ENCODE measurements at places on chromosomes 16 and 17.

DNA sequence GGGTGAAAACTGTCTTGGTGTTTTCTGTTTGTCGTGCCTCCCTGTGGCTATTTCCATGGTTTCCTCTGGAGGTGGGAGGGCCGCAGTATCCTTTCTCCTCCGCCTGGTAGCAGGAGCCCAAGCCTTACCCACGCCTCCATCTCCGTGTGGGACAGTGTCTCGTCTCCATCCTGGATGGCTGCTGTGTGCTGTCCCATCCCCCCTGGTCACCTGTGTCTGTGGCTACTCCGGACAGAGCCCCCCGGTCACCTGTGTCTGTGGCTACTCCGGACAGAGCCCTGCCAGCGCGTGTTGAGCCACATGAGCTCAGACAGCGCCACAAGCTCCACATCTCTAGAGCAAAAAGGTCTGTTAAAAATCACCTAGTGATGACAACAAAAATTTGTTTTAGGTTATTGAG lies 198.2 kb upstream of the CHMP6 start:
- no peak for DNase-seq

- no peak for DNase-seq
Measured at GRCh38 chr17:57415751-57416207, 159.5 kb downstream of the MSI2 start.

DNA sequence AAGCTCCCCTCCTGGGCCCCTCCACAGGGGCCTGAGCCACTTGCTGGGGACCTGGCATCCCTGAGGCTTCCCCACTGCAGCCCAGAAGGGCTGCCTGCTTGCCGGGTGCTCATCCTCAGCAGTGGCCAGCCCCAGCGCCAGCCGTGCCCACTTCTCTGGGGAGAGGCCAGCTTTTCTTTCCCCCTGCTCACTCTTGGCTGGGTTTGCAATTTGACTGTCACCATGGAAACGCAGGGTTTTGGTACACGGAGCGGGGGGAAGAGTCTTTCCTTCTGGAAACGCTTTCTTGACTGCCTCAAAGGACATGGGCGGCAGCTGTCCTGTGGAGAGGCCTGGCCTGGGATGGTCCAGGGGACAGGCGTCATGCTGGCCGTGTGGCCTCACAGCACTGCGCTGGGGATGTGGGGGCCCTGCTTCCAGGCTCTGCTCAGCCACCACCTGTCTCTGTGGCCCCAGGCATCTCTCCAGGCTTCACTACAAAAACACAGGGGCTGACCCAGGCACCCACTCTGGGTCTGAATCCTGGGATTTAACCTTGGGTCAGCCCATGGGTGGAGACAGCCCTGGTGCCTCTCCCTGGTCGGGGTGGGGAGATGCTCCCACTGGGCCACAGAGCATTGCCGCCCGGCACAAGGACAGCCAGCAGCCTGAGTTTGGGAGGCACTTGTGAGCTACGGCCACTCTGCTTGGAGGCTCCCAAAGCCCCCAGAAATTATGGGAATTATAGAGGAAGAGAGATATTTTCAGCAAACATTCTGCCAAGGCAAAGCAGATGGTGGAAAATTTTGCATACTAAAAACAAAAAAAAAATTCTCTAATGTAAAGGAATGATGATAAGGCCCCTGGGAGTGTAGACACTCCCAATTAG lies 45.9 kb upstream of the DOC2B start:
- DNase-seq, result no peak

DNA sequence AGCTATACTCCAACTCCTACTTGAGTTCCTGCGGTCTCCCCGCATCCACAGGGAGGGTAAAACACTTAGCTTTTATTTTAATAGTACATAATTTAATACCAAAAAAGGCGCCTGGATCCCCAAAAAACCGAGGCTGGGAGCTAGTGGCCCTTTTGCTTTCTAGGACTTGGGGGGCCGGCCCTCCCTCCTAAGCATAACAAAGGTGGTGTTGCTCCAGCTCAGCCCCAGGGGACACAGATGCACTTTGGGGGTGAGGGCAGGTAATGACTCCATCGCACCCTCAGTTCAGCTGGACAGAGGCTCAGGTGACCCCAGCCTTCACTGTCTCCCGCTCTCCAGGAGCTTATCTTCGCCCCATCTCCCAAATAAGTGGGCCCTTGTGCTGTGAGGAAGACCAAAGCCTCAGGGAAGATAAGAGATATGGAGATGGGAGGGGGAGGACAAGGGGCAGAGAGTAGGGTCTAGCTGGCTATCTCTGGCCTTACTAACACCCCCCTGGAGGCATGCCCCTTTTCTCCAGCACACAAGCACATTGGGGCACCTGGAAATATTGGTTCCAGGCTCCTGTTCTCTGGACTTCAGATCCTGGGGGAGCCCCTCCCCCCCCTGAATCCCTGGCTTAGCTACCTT lies 2.8 kb upstream of the NHERF1 start:
- DNase-seq, result no peak

- no peak for DNase-seq
Measured at GRCh38 chr16:1757714-1758461, 13.5 kb downstream of the NME3 start.

DNA sequence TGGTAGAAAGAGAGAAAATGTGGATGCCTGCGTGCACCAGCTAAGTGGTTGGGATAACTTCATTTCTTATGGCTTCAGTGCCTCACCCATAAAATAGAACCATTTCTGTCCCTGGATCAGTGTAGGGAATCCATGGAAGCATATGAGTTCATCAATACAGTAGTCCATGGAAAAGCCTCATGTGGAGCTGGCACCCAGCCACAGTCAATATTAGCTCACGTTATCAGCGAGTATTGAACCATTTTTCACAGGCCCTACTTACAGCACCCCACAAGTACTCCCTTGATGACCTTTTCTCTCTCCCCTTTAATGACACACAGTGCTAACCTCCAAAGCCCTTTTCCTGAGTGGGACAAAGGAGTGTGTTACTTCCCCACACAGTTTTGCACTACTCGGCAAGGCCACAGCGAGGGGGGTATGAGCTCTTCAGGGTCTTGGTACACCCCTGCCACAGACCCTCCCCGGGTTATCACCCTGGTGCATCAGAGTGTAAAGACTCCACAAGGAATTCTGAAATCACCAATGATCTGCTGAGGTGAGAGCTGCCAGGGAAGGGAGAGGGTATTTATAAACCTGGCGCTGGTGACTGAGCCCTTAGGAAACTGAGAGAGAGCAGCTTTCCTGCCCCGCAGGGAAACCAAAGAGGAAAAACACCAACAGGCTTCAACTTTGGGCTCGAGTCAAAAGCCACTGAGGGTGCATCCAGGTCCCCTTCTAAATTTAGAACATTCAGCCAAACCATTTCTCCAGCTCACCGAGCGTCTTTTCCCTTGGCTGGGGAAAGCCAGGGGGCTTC lies 36.9 kb downstream of the DYNLRB2 start:
- no peak for DNase-seq

GRCh38 chr16:49428808-49429207 lies 55.2 kb downstream of the C16orf78 start:
- no peak for DNase-seq

- DNase-seq, result no peak
Measured at GRCh38 chr17:64345689-64346376, 44.8 kb downstream of the PECAM1 start.

GRCh38 chr17:74380086-74380958 lies 13.0 kb downstream of the GPR142 start:
- DNase-seq, result no peak

GRCh38 chr16:28537964-28538732 lies 626 bp downstream of the NUPR1 start:
- DNase-seq, result no peak

DNA sequence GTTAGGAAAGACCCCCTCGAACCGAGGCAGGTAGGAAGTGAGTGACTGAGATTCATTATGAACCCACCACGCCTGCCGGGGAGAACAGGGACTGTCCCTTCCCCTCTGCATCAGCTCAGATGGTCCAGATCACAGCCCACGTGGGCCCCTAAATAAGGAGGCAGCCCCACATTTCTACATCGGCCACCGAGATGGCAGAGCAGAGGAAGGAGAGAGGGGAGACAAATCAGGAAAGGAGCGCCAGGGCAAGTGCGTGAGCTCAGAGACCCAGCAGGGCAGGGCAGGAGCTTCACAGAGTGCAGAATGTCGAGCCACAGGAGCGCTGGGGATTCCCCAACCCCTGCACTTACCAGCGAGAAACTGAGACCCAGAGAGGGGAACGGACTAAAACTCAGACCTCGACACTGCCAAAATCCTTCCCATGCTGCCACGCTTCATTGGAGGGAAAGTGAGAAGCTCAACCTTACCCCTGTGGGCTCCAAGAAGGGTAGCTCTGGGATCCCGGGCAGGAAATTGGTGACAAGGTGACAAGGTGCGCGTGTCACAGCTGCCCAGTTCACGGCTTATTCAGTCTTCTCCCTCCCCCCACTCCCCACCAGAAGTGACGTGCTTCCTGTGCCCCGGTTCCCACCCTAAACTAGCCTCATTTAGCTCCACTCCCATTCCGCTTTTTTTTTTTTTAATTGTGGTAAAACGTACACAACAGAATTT lies at the start of gene ICAM2:
ICAM2 (minus strand) TSS at position 578 of the 711 bp plus-strand sequence. CDS start 13,942 bp downstream, outside the sequence.
- DNase-seq, result no peak

DNA sequence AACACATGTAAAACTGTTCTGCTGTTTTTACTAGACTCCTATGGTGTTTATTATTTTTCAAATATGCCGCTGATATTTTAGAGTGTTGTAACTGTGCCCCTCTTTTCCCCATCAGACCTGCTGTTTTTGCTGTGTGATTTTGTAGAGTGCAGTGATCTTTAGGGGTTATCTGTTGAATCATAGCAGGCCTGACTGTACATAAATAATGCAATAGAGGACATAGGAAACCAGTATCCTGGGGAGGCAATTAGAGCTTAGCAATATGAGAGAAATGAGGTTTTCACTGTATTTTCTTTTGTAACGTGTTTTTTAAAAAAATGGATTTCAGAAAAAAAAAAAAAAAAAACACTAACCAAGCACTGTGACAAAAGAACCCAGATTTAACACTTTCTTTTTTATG lies 662.2 kb downstream of the TOX3 start:
- no peak for DNase-seq

GRCh38 chr17:51165680-51166197 lies 472 bp upstream of the NME2 start:
- no peak for DNase-seq

- DNase-seq, result no peak
Measured at GRCh38 chr17:79006046-79006445, 3.5 kb downstream of the CANT1 start.

GRCh38 chr16:58440131-58440530 lies 47.9 kb downstream of the GINS3 start:
- DNase-seq, result no peak

DNA sequence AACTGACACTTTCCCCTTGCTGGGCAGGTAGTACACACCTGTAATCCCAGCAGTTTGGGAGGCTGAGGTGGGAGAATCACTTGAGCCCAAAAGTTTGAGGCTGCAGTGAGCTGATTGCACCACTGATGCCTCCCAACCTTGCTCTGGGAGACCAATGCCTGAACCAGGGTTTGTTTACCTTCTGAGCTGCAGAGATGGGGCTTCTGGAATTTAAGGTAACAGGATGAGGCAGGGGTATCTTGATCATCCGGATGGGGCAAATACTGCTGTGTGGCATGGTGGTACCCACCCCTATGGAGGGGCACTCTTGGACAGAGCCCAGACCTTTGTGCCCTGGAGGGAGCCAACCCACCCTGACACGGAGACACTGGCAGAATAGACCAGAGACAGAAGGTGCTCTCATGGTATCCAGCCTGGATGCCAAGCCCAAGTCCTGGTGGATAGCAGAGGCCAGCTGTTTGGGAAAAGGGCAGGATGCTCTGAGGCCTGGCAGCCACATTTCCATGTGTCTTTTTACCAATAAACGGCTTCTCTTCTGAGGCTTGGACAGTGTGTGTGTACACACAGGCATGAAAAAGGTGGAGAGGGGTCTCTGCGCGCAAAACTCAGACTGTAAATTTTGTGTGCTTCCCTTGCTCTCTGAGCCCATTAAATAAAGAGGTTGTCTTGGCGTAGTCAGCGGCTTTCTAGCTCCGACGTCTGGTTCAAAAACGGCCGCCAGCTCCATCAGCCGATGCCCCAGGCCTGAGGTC lies 4.4 kb downstream of the ZNF48 start:
- no peak for DNase-seq

- no peak for DNase-seq
Measured at GRCh38 chr16:5016967-5017677, 16.6 kb downstream of the NAGPA start.

GRCh38 chr17:16926571-16927451 lies 45.1 kb downstream of the TNFRSF13B start:
- no peak for DNase-seq

- DNase-seq, result no peak
Measured at GRCh38 chr16:17476414-17477259, 5.9 kb upstream of the XYLT1 start.

DNA sequence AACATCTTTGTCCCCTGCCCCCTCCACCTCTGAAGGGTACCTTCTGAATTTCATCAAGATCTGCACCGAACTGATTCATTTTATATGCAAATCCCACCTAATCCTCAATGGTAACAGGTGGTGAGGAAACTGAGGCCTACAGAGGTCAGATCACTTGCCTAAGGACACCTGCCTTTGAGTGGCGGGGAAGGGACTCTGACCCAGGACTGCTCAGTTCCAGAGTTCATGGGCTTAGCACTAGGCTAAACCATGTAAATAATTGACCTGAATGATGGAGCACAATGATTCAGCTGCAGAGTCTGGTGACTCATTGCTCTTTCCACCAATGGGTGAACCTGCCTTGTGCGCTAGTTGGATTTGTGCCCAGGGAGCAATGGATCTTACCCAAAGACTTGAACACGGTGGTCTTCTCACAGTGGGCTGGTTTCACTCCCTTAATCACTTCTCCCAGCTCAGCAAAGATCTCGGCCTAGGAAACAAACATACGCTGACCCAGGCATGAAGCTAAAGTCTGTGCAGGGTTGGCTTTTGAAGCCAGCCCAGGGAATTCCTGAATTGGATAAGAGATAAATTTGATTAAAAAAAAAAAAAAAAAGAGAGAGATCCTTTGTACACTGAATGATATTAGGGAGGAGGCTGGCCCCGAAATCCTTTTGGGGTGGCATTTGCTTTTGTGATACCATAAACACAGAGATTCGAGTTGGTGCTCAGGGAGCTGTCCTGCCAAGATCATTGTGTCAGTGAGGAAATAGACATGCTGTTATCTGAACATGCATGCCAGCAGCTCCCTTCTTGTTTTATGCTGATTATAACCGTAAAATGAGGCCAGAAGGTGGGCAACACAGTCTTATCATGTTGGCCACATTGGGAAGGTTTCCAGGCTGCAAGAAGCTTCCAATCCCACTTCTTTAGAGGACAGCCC lies 17.0 kb downstream of the CRYM start:
- DNase-seq, result peak; percentile 16
